ENCODE measurements at places on chromosomes 5 and 9. TPM values are rescaled to one million over a fixed set of nuclear protein-coding genes. Genes with fewer than 3 reads are reported as not detected.

- DNase-seq: peak; percentile 96
These were observed at the start of gene ACER2 for GRCh38 chr9:19408693-19409400. TSS of gene ACER2 (plus strand) at chr9:19409009. CDS start at chr9:19409085, 76 bp downstream.

Gene KCNV2
- total RNA-seq: not detected

DNA sequence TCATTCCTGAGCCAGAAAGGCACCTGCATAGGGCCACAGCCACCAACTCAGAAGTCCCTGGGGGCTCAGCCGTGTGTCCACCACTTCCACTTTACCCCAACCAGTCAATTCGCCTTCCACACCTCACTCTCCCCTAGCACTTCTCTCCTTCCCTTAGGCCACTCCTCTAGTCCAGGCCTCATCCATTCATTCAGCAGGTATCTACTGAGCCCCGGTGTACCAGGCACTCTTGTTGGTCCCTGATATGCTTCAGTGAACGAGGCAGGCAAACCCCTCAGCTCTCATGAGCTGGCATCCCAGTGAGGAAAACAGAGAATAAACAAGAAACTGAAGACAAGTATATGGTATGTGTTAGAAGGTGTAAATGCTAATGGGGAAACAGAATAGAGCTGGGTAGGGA is 28.7 kb downstream of the NDUFA8 start:
- no peak for DNase-seq

Gene SHB
- total RNA-seq: 29.3 TPM

GRCh38 chr5:128869970-128870369 is 95.3 kb upstream of the SLC27A6 start:
- no peak for DNase-seq

GRCh38 chr9:115944166-115944948 is 209.2 kb upstream of the PAPPA start:
- peak; percentile 87 for DNase-seq

Gene COL15A1
- 126 TPM for total RNA-seq

- no peak for DNase-seq
These were observed 3.3 kb downstream of the AFAP1L1 start for GRCh38 chr5:149274939-149275338.

Gene IFNA21
- not detected for total RNA-seq

Gene LHX3
- not detected for total RNA-seq

- DNase-seq: peak; percentile 89
These were observed 17.6 kb upstream of the LCP2 start for GRCh38 chr5:170315154-170315553.

DNA sequence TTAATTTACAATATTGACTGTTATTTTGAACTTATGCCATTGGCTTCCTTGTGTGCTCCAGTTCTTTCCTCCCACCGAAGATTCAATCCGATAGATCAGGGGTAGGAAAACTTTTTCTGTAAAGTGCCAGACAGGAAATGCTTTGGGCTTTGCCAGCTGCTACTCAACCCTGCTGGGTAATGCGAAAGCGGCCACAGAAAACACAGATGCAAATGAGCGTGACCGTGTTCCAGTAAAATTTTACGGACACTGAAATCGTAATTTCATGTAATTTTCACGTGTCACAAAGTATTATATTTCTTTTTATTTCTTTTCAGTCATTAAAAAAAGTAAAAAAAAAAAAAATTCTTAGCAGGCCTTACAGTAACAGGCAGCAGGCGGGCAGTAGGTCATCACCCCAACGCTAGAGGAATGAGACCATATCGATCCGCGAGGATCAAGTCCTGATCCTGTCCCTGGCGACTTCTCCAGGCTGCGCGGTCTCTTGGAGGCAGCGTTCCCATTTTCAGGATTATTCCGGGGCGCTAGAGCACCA is 599 bp downstream of the NMRK1 start:
- DNase-seq: peak; percentile 69

DNA sequence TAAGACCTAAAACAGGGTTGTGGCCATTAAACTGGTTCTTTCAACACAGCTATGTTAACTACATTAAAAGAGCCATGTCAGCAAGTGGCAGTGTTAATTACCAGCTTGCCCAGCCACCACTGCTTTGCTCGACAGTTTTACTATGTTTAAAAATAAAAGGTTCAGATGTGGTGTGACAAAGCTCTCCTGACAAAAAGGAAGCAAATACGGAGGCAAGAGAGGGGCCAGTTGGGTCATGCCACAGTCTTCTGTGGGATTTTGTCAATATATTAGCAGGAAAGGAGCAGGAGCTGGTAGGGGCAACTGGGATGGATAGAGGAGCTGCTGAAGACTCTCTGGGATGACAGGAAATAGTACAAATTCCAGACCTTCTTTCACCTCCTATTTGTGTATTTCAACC is 113.5 kb upstream of the PCA3 start:
- no peak for DNase-seq

Gene FGF10
- total RNA-seq: 10.0 TPM

Gene FNIP1
- total RNA-seq: 43.2 TPM

DNA sequence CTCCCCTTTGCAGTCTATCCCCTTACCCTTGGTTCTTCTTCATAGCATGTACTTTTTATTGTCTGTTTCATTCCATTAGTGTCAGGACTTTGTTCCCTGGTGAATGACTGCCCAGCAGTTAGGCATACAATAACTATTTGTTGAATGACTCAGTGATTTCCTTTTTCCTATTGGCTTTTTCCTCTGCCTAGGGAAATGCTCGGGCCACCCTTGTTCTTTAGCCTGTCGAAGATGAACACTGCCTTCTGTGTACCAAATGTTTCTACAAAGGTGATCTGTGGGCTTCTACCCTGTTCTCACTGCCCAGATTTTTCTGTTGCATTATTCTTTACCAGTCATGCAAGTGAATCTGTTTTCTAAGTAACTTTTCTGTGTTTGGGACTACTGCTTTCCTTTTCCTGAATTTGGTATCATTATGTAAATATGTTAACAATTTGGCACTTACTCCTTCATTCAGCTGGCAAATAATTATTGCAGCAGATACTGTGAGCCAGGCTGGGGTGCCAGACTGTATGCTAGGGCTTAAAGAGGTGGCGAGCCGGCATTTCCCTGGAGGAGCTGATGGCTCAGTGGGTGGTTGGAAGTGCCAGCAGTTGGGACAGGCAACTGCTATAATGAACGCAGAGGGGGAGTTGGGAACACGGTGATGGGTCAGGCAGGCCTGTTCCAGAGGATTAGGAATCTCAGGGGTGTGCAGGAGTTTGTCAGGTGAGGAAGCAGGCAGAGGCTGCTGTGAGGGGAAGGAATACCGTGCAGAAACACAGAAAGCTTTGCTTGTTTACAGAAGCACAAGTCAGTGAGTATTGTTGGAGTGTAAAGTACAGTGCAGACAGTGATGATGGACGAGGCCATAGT is 30.6 kb downstream of the KDM4C start:
- no peak for DNase-seq

- DNase-seq: no peak
These were observed 4.9 kb upstream of the SPATA31C2 start for GRCh38 chr9:88143179-88143578.

Gene PLGRKT
- total RNA-seq: 8.8 TPM

Gene FBXW11
- total RNA-seq: 64.0 TPM

Gene HTR4
- total RNA-seq: 0.90 TPM

- DNase-seq: no peak
These were observed 382.4 kb downstream of the CDK5RAP2 start for GRCh38 chr9:120197605-120198004.

GRCh38 chr9:105886136-105886535 is 191.8 kb downstream of the TMEM38B start:
- no peak for DNase-seq

GRCh38 chr9:16728137-16728508 is 142.3 kb downstream of the BNC2 start:
- DNase-seq: no peak

Gene AQP3
- 2.8 TPM for total RNA-seq

GRCh38 chr5:66828548-66829357 is 232.6 kb downstream of the MAST4 start:
- DNase-seq: peak; percentile 84

DNA sequence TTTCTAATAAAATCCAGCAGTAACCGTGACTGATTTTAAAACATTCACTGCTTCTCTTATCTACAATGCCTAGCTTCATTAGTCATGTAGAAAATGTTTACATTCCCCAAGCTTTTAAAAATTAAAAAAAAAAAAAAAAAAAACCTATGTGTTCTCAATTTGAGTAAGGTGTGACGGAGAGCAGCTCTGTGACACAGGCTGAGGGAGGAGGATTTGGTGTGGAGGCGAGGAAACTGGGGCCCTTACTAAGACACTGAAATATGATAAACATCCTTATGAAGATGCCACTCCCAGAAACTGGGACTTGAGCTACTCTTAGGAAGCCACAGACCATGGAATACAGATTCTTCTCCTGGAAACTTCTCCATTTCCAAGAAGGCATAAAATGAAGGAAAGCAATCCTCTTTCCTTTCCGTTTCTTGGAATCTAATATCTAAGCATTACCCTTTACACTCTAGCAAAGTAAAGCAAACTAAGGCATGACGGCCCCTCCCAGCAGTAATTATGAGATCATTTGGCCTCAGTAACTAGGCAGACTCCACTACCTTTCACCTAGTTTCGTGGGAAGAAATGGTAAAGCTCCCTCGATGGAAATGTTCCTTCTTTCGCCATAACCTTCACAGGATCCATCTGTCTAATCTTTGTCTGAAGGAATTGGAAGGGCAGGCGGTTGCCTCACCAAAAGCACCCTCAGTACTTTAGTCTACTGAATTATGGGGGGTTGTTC is 23.5 kb downstream of the GRAMD2B start:
- DNase-seq: no peak

GRCh38 chr9:98445576-98445975 is 190.1 kb upstream of the TBC1D2 start:
- DNase-seq: no peak

Gene INSL4
- not detected for total RNA-seq

DNA sequence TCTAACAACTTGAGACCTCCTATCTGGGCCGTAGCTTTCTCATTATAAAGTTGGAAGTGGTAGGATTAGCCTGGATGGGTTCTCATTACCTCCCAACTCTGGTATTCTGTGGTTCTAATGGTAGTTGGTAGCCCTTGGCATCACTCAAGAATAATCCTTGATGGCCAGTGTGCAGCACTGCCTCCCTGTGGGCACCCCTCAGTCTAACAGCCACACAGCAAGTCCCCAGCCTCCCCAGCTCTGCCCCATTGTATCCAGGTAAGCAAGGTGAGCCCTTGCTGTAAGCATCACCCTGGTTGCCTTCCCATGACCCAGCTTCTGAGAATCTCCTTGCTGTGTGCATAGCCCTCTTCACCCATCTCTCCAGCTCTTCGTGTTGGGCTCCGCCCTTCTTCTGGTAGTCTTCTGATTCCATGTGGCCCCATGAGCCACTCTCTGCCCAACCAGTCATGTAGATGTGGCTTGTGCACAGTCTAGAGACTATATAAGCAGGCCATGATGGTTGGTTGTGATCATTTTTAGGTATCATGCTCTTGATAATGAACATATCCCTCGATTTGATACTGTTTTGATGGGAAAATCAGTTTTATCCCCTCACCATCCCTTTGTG is 57.6 kb upstream of the GRHPR start:
- no peak for DNase-seq

- DNase-seq: no peak
These were observed 12.0 kb downstream of the FOXI1 start for GRCh38 chr5:170117736-170118135.

- DNase-seq: no peak
These were observed 5.1 kb downstream of the LRRC8A start for GRCh38 chr9:128887049-128887448.

- DNase-seq: no peak
These were observed 128.7 kb upstream of the SEMA6A start for GRCh38 chr5:116703328-116703727.

- no peak for DNase-seq
These were observed 121.9 kb upstream of the RFX3 start for GRCh38 chr9:3647652-3648051.

DNA sequence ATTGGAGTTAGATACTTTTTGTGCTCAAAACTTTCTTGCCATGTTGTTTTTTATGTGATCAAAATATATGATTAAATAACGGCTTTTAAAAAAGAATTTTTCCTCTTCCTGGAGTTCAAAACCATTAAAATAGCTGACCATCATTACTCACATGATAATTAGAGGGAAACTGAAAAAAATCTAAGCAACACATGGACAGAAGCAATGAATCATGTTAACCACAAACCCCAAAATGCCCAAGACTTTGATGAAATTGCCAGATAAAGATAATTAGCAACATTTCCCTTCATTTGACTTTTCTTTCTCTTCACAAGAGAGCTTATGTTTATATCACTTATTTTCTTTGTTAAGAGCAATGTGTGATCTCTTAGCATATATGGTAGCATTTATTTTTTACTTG is 1294.2 kb downstream of the EFNA5 start:
- no peak for DNase-seq

GRCh38 chr5:156356238-156356637 is 29.3 kb downstream of the SGCD start:
- no peak for DNase-seq

GRCh38 chr9:81822967-81823366 is 105.3 kb upstream of the SPATA31D4 start:
- DNase-seq: no peak

GRCh38 chr9:134738869-134739659 is 97.5 kb downstream of the COL5A1 start:
- DNase-seq: peak; percentile 73

GRCh38 chr9:105656131-105656921 is 5.9 kb upstream of the TAL2 start:
- peak; percentile 79 for DNase-seq

- DNase-seq: peak; percentile 46
These were observed 316.6 kb upstream of the RIOK2 start for GRCh38 chr5:97499605-97500004.

Gene HMCN2
- 14.8 TPM for total RNA-seq

Gene PCDHA8
- 0.36 TPM for total RNA-seq

- no peak for DNase-seq
These were observed 297.7 kb upstream of the CD180 start for GRCh38 chr5:67494186-67494855.

Gene EIF4EBP3
- 14.2 TPM for total RNA-seq

Gene PAEP
- not detected for total RNA-seq

Gene DMRT3
- 0.26 TPM for total RNA-seq

- no peak for DNase-seq
These were observed 189.3 kb downstream of the PAPPA start for GRCh38 chr9:116342941-116343340.

- no peak for DNase-seq
These were observed 62.9 kb downstream of the FBXO38 start for GRCh38 chr5:148446611-148447010.

- peak; percentile 36 for DNase-seq
These were observed 52.9 kb downstream of the RASGEF1C start for GRCh38 chr5:180156141-180156540.

Gene SKIC3
- 80.6 TPM for total RNA-seq

Gene TAF11L8
- not detected for total RNA-seq

Gene PKD2L2
- not detected for total RNA-seq

Gene SHROOM1
- total RNA-seq: 15.0 TPM

- no peak for DNase-seq
These were observed 139.5 kb downstream of the NIPBL start for GRCh38 chr5:37015795-37016666.

- DNase-seq: no peak
These were observed 4.9 kb upstream of the RICTOR start for GRCh38 chr5:39079147-39079546.

All from aorta (tissue), 5 donors.